ENCODE measurements at places on chromosomes 5 and 9. TPM values are rescaled to one million over a fixed set of nuclear protein-coding genes. Genes with fewer than 3 reads are reported as not detected.

The LMX1B gene
- total RNA-seq = not detected

DNA sequence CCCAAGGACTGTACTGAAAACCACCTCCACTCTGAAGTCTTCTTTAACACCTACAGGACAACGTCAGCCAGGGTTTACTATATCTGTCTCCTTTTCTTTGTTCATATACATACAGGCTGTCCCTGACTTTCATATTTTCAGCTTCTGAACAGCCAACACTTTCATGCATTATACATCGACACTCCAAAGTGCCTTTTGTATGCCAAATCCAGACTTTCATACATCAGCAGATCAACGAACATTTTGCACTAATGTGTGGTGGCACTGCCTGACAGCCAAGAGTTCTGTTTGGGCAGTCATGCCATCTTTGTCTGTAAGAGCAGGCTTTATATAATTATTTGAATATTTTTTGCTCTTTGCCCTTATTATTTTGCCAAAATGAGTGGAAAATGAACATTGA lies 487.4 kb downstream of the CETN3 start:
- no peak for DNase-seq
- no peak overlapping the region for H3K4me3 ChIP-seq
- no peak overlapping the region for H3K27ac ChIP-seq

DNA sequence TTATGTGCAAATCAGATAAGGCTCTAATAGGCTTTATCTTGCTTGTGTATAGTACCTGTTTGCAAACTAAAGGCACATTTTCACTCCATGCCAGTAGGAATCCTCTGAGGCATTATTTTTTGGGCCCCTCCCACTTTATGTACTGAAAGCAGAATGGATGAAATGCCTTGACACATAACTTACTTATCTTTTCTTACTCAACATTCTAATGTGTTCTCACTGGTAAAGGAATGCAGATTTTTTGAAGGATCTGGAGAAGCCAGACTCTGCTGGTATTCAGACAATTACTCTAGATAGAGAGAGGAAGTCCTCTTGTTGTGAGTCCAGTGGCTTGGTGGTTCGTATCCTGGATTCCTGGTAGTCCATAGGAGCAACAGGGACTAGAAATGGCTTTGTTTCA lies 336.7 kb downstream of the CCDC171 start:
- H3K4me1 ChIP-seq = no peaks in the 10 kb centered on the region
- H3K27ac ChIP-seq = no peak overlapping the region
- no peak for DNase-seq

DNA sequence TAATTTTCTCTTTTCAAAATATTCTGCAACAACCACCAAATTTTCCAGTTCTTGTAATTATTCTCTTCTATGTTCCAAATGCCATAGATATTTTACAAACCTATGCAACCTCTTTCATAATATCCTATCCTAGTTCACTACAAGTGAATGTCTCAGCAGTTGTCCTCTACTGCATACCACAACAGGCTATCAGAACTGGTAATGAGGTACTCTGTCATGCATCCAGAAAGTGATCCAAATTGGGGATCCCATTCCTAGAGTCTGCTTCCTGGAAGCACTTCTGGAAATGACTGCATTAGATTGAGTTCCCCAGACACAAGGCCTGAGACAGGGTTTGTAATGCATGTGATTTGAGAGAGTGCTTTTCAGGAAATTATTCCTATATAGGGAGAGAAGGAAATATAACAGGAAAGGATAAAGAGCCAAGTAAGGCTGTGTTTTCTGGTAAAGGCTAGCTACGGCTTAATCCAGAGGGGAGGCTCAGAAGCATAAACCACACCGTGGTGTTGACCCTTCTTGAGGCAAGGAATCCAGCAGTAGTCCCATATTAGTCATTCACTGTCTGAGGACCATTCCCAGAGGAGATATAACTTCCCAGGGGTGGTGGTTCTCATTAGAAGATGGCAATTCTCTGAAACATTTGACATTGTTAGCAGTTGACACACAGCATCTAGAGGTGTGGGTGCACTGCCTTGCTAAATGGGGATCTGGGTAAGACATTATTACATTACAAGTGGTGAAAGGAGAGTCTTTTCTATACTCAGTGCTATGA lies 80.3 kb upstream of the FST start:
- H3K36me3 ChIP-seq = no peaks in the 10 kb centered on the region
- H3K4me3 ChIP-seq = no peak overlapping the region
- no peak for DNase-seq
- peaks cover 31% of the 10 kb centered on the region for H3K4me1 ChIP-seq
- H3K27ac ChIP-seq = no peak overlapping the region
